T-helper 22 cell (primary cell): ENCODE measurements at places on chromosomes 11 and 22.

GRCh38 chr22:47495110-47495509 lies 732.7 kb downstream of the TBC1D22A start:
- DNase-seq, result no peak

DNA sequence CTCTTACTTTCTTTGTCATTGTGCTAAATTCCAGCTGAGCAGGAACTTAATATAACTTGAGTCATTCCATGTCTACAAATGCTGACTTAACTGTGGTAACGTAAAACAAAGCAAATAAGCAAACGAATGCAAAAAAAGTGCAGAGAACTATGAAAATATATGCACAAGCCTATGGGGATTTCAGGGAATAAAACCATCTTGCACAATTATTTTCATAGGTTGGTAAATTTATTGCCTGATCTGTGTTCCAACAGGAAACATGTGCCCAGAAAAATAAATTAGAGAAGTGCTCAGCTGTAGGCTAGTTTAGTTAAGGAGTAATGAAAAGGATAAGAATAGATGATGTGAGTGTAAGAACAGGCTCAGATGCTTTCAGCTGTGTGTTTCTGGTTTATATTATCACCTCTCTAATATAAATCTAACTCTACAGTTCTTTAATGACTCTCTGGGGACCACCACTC lies 1169.3 kb downstream of the LRRC4C start:
- DNase-seq, result no peak

GRCh38 chr11:36126678-36127077 lies 162.5 kb downstream of the COMMD9 start:
- no peak for DNase-seq

DNA sequence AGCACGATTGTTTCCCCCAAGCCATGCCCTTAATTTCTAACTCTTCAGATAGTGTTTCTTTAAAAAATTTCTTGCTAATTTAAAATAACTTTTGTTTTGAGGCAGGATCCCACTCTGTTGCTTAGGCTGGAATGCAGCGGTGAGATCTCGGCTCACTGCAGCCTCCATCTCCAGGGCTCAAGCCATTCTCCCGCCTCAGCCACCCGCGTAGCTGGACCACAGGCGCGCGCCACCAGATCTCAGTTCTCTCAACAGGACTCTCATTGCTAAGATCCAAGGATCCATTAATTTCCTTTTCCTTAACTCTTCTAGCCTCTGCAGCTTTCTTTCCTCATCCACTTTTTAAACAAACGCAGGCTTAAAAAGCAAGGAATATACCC lies 327 bp upstream of the MED17 start:
- no peak for DNase-seq

DNA sequence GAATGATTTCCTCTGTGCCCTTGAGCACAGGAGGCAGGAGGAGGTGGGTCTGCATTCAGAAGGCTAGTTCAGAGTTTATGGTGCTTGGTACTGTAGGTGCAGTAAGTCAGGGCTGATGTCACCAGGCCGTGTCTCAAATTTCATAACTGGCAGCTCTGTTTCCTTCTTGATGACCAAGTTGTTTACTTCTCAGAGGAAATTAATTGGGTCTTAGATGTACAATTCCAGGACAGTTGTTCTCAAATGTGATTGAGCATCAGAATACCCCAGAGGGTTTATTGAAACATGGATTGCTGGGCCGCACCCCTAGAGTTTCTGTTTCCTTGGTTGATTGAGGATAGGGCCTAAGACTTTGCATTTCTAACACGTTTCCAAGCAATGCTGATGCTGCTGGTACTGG lies 6.2 kb downstream of the AMOTL1 start:
- no peak for DNase-seq

GRCh38 chr22:16695261-16695660 lies 102.7 kb upstream of the CCT8L2 start:
- no peak for DNase-seq

GRCh38 chr11:134228625-134229024 lies 4.2 kb downstream of the VPS26B start:
- no peak for DNase-seq

DNA sequence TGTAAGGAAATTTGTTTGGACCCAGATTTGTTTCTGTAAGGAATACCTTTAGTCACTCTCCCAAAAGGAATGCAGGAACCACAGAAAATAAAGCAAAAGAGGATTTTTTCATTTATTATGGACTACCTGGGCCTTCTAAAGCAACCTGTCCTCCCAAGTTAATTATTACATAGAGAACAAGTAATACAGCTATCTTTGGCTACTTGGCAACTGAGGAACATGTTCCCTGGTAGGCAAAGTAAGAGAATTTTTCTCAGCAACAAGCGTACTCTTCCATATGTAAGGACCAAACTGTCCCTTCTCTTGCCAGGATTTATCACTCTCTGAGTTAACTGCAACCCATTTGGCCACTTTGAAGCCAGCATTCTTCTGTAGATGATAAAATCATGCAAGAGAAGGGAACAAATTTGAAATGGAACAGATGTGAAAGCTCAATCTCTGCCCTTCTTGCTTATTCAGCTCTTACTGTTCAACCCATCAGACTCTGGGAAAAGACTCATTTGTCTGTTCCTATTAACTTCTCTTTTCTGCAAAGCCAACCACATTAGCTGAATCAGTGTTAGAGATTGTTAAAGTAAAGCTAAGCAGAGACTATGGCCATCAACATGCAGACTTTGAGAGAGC lies 190.2 kb downstream of the SWAP70 start:
- no peak for DNase-seq

DNA sequence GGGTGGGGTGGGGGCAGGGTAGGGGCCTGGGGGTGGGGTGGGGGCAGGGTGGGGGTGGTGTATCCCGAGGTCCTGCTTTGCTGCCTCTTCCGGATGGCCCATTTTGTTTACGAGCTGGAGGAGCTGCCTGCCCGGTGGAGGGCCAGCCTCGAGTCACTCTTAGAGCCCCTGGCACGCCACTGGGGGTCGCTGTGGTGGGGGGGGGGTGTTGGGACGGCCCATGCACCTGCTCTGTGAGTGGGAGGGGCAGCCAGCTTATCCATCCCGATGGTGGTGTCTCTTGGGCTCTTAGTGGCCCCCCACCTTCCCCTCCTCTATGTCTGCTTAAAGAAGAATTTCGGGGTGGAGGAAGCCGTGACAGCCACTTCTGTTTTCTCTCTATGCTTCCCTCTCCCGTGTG lies 24.6 kb downstream of the MRGPRD start:
- peak; percentile 22 for DNase-seq

GRCh38 chr11:84901991-84902390 lies 725.2 kb downstream of the DLG2 start:
- DNase-seq, result no peak

DNA sequence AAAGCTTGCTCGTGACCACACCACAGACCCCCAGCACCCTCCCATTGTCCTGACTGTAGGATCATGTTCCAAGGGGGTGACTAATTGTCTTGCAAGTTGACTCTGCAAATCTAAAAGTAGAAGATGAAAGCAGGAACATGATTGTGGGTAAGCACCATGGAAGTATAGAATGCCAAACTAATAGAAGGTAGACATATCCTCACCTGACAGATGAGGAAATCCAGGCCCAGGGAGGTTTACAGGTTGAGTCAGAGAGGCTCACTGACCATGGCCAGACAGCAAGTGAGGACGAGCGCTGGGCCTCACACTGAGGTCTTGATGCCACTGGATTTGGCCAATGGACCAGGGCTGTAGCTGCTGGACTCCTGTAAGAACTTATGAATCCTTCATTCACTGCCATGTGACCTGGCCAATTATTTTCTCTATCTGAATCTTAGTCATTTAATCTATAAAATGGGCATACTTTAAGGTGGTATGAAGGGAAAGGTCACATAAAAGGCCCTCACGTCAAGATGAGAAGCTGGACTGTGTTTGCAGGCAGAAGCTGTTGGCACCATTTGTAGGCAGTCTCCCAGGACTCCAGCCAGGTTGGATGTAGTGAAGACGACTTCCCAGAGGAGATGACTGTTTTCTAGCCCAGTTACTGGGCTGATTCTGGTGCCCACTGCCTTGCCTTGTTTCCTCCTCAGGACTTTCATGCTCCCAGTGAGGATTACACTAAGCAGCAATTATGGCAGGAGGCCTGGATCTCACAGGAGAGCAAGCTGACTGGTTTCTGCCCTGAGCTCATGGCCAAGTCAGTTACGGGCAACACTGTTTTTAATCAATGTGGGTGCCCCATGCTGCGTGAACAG lies 54.6 kb downstream of the GAB4 start:
- DNase-seq, result no peak

DNA sequence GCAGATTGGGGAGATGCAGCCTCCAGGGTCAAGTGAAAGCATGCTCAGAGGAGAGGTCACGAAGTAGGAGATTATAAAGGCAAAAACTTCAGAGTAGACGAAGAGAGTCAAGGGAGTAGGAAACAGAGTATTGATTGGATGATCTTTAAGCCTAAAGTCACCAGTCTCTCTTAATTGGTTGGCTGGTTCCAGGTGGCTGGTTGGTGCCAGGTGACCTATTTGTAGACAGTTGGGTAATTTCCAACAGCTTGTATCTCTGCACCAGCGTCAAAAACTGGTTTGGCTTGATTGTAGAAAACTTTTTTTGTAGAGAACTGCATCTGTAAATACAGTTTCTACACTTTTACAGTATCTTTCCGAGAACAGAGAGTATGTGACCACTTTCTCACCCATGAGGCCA lies 75.7 kb upstream of the CCDC90B start:
- DNase-seq, result no peak

GRCh38 chr11:44300844-44301563 lies 8.9 kb downstream of the ALX4 start:
- no peak for DNase-seq

GRCh38 chr11:61919705-61920631 lies 2.6 kb upstream of the RAB3IL1 start:
- no peak for DNase-seq

DNA sequence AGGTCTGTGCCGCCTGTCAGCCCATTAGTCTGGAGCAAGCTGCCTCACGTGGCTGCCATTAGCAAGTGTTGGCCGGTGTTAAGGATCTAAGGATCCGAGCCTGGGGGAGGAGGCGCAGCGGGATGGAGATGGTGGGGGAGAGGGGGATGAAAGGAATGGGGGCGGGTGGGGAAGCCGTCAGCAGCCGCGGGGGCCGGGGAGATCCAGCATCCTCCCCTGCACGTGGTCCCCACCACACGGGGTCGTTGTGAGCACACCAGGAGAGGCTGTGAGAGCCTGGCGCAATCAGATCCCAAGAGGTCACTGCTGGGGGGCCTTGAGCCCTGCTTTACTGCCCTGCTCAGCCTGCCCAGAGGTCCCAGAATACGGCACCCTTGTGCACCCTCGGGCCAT lies 7.3 kb downstream of the CABP7 start:
- no peak for DNase-seq

DNA sequence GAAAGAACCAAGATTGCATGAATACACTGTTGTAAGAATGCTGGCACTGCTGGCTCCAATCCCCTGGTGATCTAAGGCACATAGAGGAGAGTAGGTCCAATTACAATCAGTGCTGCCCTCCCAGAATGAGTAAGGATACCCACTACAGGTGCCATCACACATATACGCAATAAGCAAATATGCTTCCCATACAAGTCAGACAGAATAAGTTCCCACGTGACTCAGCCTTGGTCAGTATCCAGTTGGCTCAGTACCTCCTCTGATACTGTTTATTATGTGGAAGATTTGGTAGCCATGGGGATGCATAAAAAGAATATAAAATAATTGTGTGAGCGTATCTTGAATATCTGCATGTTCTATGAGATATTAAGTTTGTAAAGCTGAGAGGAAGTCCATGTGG lies 8.9 kb upstream of the OR2D3 start:
- no peak for DNase-seq

- no peak for DNase-seq
Observed at GRCh38 chr11:1831338-1832210, 3.2 kb upstream of the SYT8 start.

DNA sequence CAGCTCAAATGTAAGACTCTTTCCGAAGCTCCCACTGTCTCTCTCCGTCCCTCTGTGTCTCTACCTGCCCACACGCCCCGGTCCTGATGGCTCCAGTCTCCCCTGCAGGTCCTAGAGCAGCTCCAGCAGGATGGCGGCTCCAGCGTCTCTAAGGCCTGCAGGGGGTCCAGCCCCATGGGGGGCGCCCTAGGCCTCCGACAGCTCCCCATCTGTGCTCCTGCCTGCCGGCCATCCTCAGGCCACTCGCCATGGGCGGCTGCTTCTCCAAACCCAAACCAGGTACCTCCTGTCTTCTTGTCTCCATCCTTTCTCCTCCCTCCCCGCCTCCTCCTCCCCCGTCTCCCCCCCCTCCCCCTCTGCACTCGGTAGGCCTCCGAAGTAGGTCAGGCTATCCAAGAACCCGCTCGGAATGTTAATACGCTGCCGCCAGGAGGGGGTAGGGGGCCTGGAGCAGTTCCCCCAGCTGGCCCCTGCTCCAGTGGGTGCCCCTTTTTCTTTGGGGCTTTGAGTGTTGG lies 699 bp downstream of the AIFM3 start:
- DNase-seq, result no peak

GRCh38 chr22:29635734-29636357 lies 32.4 kb downstream of the NF2 start:
- DNase-seq, result no peak

DNA sequence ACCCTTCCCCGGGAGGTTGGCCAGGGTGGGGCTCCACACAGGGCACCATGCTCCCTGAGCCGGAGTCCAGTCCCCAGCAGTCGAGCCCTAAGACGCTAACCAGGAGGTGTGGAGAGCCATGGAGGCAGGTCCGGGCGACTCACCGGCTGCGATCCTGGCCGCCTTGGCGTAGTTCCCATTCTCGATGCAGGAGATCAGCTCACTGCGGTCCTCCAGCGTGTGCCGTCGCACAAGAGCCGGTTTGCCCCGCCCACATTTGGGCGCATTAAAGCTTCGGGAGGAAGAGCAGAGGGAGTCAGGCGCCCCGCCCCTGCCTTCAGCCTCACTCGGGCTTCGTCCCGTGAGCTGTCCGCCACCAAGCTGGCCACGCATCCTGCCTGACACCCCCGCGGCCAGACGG lies 50.8 kb downstream of the BRD1 start:
- no peak for DNase-seq

DNA sequence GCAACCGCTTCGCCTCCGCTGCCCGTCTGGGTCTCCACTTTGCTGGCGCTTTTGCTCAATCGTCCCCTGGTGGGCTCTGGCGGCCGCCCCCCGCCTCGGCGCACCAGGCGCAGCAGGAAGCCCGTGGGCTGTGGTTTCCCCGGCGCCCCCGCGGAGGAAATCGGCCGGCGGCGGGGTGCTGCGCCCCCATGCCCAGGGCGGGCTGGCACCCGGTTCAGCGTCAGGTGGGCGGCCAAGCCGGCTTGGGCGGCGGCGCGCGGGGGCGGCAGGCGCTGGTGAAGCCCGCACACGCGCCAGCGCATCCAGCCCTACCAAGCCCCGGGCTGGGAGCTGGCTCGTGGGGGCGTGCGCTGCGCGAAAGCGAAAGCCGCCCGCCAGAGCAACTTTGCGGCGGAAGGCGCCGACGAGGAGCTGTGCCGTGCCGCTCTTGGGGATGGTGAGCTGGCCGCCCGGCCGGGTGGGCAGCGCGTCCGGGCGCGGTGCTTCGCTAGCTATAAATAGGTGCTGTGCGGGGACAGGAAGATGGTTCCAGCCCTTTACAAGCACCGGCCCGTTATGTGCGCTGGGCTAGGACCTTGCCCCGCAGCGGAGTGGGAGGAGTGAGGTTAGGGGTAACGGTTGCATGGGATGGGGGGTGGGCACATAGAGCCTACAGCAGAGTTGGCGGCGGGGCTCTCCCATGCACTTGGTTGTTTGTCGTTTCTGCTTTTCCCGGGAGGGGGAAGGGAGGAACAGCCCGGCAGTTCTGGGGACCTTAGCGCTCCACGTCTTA lies 25.0 kb upstream of the SUSD2 start:
- DNase-seq, result peak; percentile 46

GRCh38 chr11:12213883-12214282 lies 103.5 kb downstream of the MICAL2 start:
- DNase-seq, result no peak
